Large intestine (tissue), 12 donors: ENCODE measurements at places on chromosomes 3 and 15.
A peak's percentile ranks its signal among the peaks of the same experiment; 100 is the strongest.

DNA sequence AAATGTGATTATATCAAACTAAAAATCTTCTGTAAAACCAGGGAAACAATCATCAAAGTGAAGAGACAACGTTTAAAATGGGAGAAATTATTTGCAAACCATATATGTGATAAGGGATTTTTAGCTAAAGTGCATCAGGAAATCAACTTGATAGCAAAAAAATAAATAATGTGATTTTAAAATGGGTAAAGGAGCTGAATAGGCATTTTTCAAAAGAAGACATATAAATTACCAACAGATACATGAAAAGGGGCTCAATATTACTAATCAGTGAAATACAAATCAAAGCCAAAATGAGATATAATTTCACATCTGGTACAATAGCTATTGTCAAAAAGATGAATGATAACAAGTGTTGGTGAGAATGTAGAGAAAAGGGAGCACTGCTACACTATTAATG, 537.6 kb upstream of the NAALADL2 start:
- DNase-seq = no peak

DNA sequence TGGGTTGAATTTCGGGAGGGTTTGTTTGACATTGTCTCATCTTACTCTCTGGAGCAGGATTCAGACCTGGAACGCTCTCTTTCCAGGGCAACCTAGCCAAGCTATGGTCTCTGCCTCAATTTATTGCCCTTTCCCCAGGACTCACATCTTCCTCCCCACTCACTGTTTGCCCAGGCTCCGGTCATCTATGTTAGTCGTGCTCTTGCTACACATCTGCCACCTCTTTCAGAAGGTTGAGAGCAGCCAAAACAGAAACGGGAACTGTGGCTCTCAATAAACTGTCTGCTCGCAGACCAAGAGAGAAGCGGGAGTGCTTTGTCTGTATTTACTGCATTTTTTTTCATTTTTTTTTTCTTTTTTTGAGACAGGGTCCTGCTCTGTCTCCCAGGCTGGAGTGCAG, 81.6 kb downstream of the ST6GAL1 start:
- no peak for DNase-seq

GRCh38 chr3:10351013-10351735, 30.3 kb upstream of the SEC13 start:
- DNase-seq = no peak

DNA sequence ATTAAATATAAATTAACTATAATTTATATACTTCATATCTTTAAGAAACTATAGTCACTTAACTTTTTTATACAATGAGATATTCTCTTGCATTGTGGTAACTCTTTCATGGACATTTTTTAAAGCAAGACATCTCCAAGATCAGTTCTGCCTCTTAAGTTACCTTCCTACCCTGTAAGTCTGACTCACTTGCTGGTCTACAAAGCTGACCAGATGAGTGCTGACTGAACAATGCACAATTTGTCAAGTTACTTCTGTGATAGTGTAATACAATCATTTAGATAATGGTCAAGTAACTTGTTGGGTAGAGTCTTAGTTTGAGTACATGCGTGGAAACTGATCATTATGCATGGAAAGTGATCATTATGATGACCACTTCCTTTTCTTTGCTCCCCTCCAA, 145.9 kb downstream of the MEIS2 start:
- no peak for DNase-seq

- DNase-seq = peak; percentile 65
Measured at GRCh38 chr15:96327155-96327741, 3.3 kb upstream of the NR2F2 start.

DNA sequence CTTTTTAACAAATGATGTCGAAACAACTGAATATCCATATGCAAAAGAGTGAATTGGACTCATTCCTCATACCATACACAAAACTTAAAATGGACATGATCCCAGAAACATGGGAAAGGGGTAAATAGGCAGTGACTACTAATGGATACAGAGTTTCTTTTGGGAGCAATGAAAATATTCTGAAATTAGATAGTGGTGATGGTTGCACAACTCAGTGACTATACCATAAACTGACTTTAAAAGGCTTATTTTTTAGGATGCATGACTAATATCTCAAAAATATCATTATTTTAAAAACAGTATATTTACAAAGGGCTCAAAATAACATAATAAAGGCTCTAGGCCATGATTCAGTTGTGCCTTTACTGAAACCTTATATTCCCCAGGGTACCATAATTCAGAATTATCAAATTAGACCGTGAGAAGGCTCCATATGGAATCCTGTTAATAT, 16.3 kb upstream of the ATP13A3 start:
- no peak for DNase-seq

DNA sequence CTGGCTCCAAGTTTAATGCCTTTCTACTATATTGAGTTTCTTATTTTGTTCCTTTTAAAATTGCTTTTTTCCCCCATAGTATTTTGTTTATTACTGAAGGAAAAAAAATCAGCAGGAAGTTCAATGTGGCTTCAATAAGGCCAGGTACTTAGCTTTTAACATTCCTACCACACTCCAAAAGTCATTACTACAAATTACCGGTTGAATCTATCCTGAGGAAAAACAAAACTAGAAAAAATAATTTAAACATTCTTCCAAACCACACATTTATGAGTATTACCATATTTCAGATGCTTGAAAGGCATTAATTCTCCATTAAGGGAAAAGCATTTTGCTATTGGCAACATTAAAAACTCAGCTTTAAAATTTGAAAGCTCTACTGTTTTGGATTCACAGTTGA, 20.2 kb upstream of the TNFSF10 start:
- no peak for DNase-seq

DNA sequence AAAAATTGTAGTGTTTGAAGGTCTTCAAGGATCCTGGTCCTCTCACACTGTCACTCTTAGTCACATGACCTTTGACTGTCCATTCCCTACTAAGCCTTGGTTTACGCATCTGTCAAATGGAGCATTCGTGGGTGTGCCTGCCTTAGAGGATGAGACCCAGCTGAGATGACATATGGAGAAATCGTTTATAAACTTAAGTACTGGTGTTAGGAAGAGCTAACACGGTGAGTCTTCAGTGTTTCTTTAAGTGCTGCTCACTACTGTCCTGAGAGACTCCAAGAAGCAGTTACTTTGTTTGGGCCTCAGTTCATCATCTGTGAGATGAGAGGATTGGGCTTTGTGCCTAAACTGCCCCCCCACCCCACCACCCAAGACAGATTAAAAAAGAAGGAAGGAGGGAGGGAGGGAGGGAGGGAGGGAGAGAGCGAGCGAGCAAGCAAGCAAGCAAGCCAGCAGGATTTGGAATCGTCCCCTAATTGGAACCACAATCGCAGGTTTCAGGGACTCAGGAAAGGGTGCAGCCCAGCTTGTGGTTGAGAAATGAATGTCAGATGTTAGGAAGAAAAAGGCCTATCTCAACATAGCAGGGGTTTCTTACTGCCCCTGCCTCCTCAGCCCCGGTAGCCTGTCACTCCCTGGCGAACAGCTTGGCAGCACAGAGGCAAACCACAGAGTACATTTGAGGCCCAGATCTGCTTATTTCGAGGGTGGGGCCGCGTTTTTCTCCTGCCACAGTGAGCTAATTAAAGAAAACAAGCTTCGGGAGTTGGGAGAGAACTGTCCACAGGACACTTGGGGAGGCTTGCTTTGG, 32.7 kb downstream of the SMAD3 start:
- DNase-seq = no peak

DNA sequence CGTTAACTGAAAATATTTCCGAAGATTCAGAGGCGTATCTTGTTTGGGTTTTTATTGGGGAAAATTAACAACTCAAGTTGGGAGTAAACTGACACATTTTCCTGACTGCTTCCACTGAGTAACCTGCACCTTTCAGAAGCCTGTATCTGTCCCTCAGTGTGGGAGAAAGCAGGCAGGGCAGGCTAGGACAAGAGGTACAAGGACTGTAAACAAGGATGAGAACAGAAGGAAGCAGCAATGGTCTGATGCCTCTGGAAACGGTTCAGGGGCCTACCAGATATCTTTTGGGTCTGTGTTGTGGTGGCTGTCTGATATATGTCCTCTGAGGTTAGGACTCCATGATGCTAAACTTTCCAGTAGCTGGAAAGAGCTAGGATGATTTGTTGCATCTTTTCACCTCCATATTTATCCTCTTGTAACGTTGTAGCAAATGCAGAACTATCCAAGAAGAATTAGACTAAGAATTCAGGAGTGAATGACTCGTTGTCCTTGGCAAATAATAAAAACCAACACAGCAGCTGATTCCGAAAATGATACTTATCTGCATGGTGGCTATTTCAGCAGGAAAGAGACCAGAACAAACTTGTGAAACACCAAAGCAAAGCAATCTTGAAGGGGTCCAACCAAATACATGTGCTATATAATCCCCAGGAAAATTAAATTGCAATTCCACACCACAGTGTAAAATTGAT, 195.9 kb upstream of the ICE2 start:
- no peak for DNase-seq

GRCh38 chr3:194091141-194091540, 44.8 kb upstream of the HES1 start:
- DNase-seq = no peak

DNA sequence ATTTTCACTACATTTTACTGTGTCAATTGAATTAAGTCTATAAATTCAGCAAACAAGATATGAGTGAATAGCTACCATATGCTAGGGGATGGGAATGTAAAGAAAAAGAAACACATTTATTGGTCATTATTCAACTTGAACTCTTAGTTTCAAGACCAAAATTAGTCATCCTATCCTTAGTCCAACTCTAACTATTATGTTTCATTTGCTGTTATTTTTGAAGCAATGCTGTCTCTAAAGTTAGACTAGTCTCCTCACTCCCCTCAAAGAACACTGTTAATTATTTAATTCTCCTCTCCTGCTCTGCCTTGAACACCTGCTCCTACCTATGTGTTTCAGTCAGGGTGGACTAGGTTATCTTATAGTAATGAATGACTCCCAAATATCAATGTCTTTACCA, 920.9 kb downstream of the TUSC7 start:
- no peak for DNase-seq

DNA sequence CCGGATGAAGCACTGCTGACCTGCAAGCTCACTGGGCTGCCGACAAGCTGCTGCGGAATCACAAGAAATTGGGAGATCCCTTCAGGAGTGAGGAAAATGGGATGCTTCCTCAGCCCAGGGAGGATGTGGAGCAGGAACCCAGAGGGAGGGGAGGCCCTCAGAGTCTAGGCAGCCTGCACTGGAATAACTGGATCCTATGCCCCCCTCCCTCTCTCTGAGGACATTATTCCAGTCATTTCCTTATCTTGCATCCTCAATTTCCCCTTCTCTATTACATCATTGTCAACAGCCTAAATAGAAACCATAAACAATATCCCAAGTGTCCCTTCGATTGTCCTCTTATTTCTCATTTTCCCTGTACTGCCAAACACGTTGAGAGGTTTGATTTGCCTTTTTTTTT, 169.0 kb downstream of the OPA1 start:
- no peak for DNase-seq

- DNase-seq = peak; percentile 94
Measured at GRCh38 chr15:38868326-38869114, 303.9 kb upstream of the RASGRP1 start.

- DNase-seq = no peak
Measured at GRCh38 chr3:193836918-193837317, 243.9 kb downstream of the OPA1 start.

DNA sequence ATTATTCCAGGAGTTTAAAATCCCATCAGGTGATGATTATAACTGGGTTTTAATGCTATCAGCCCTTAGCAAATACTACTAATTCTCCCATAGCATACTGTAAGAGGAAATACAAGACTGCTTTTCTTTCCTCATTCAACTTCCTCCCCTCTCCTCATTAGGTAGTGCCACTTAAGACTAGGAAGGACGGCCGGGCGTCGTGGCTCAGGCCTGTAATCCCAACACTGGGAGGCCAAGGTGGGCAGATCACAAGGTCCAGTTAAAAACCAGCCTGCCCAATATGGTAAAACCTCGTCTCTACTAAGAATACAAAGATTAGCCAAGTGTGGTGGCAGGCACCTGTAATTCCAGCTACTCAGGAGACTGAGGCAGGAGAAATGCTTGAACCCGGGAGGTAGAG, 14.7 kb downstream of the NDUFAF1 start:
- DNase-seq = no peak

DNA sequence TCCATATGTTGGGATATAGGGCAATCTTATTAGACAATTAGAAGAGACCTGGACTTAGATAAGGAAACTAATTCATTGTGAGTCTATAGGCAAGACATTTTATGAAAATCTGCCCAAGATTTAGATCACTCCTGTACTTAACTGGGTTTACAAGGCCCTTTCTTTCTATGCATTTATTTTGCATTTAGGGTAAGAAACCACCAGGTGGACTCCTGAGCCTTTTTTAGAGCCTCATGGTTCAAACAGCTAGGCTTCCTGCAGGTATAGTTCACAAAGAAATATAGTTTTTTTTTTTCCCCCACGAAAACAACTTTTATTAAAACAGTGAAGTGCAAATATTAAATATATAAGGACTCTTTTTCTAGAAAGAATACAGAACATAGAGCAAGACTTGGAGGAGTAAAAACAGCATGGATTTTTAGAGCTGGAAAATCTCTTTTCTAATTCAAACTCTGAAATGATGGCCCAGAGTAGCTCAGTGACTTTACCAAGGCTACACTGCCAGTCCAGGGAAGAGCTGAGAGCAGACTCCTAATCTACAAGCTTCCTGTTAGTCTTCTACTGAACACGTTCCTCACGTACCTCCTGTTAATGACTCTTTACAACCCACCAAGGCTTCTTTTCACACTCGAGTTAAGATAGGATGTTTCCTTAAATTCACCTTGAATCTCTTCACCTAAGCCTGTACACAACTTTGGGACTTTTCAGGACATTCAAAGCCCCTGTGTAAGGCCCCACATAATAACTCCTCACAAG, 400.9 kb upstream of the ATP11B start:
- peak; percentile 49 for DNase-seq

GRCh38 chr3:114214542-114215341, 22.6 kb downstream of the ZNF80 start:
- no peak for DNase-seq

- no peak for DNase-seq
Measured at GRCh38 chr3:69212411-69213160, 90.2 kb upstream of the LMOD3 start.

DNA sequence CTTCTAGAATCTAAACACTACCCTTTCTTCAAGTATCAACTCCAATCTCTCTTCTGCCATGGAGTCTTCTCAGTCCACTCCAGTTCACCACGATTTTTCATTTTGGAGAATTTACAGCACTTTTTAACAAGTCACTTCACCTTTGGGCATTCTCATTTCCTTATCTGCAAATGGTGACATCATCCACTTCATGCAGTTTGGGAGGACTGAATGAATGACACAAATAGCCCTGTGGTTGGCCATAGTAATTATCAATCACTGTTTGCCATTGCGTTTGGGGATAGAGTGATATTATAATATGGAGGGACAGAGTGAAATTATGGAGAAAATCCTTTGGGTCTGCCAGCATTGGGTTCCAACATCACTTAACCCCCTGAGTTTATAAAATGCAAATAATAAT, 38.0 kb upstream of the TM4SF1 start:
- no peak for DNase-seq
